ENCODE measurements at places on chromosomes 7 and 10.

DNA sequence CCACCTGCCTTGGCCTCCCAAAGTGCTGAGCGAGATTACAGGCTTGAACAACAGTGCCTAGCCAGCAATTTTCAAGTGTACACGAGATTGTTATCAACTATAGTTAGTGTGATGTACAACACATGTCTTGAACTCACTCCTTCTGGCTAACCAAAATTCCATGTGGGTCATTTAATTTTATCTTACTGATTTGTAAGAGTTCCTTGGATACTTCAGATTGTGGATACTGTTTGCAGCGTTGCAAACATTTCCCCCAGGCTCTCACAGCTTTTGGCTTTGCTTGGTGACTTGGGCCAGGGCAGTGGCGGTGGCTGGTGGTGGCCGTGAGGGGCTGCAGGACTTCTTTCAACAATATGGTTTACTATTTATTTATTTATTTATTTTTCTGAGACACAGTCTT is 8.5 kb upstream of the TMEM270 start:
- no peak for DNase-seq

DNA sequence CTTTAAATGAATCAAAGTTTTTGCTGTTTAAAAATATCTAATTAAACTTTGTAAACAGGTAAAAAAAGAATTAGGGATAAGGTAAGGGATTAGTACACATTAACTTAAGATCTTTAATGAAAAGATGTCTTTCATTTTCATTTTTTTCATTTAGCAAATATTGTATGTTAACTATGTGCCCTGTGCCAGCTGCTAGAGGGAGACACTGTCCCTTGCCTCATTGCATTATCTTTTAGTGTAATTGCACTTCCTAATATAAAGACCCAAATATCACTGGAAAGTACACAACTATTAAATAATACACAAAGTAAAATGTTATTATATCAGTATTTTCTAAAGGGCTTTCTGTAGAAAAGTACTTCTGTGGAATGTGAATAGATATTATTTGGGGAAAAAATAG is 102.7 kb downstream of the GPR37 start:
- DNase-seq = no peak

DNA sequence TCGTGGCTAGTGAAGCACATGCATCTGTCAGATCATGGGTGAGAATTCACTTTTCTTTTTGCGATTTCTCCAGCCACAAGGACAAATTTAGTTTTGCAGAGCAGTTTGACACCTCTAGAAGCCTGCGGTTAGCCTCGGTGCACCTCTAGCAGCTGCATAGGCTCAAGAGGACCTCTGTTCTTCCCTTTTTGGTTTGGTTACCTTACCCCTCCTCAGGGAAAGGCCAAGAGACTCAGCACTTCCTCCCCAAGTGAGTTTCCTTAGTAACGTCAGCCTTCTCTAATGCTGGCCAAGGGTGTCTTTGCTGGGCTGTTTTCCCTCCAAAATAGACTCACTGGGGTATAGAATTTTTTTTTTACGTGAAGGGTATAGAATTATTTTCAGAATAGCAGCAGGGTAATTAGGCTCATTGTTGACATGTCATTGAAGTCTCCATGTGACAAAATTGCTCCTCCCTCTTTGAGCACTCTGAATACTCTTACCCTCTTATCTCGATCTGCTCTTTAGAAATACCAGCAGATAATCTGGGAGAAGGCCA is 97.8 kb downstream of the AUTS2 start:
- no peak for DNase-seq

DNA sequence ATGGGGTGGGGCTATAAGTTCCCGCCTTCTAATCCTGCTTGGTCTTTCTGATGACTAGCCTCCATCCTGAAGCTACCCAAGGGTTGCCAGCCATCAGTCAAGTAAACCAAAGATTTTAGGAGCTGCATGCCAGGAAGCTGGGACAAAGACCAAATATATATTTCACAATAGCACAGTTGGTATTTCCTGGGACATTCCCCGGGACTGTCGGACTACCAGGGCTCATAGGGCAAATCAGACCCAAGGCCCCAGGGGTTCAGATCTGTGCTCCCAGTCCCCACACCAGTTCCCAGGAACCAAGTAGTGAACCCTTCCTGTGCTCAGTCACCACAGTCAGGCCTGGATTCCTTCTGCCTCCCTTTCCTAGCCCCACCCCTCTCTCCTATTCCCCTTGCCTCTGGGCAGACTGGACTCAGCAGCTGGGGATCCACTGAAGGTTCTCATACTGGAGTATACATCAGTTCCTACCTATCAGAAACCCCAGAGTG is 5.7 kb upstream of the CXCL12 start:
- DNase-seq = no peak

GRCh38 chr10:77253147-77253545 is 384.5 kb downstream of the KCNMA1 start:
- DNase-seq = no peak

- no peak for DNase-seq
These were observed 23.3 kb downstream of the ADAP1 start for GRCh38 chr7:930975-931758.

DNA sequence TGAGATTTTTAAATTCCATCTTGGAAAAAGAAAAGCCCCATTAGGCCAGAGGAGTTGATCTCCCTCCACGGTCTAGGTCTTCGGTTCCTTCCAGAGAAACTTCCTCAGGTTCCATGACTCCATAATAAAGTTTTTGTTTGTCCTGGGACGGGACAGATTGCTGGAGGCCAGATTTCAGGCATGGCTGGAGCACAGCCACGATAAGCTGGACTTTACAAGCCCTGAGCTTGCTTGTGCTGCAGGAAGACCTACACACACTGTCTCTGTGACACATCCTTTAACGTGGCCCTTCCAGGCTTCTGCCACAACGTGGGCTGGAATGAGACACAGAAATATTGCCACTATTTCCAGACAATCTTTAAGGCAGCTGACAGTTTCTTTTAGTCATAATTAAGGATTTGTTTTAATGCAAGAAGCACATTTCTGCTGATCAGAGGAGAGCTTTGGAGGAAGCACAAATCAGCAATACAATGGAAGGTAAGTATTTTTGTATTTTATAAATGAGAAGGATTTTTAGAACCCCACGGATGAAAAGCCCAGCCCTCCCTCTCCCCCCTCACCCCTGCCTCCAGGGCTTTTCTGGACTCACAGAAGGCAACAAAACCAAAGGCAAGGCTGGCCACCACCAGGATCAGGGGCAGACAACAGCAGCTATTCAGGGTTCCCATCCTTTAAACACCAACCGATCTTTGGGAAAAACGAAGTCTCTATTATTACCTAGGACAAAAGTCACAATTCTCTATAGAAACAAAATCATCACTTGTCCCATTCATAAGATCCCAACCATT is 6.5 kb downstream of the CTBP2 start:
- no peak for DNase-seq

DNA sequence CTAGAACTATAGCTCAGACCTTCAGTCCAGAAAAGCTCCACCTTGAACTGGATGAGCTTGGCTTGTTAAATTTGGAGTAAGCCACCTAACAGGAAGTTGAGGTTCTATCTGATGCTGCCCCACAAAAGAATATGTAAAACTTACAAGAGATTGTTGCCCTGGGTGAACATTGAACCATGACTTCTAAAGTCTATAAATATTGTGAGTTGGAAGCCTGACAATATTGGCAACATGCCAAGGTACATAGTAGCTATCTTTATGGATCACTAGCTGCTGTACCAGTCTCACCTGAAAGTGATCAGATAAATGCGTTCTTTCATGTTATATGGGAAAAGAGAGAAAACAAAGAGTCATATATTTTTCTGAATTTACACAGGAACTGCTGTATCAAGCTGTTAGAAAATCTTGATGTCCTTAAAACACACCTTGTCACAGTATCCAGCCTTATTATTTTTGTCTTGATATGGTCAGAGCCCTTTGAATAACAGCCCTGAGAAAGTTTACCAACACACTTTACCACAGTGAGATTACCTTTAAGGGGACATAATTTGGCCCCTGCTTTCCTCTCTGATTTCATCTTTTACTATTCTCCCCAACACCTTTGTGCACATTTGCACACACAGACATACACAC is 92.0 kb downstream of the LSMEM1 start:
- DNase-seq = no peak

DNA sequence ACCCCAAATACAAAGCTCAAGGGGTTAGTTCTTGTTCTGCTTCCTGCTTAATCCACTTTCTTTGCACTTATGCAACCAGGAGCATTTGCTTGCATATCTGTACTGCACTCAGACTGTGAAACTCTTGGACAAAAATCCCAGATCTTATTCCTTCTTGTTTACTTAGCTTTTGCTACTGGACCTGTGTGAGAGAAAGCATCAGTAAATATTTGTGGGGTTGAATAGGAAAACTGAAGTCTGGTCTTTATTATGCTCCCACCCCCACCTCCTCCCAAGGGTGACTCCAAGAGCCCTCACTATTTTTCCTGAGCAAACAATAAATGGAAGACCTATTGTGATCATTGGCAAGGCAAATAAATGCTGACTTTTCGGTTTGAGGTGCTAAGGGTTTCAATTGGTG is 57.1 kb upstream of the VSTM2A start:
- no peak for DNase-seq

DNA sequence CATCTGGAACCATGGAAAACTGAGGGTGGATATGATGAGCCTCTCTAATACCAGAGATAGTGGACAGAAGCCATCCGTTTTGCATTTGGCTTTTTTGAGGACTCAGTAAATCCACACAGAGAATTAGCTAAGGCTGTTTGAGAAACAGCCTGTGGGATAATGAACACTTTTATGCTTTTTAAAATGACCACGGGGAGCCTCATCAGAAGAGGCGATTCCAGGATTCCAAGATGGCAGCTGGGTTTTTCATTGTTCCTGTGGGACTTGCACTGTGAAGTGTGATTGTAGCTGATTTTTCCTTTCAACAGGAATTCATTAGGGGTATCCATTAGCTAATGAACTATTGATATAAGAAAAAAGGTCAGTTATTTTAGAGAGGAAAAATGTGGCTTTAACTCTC is 353.2 kb downstream of the AUTS2 start:
- no peak for DNase-seq

Data from stimulated activated CD4-positive, alpha-beta T cell treated with anti-CD3 and anti-CD28 coated beads, Interleukin-15, amount 100 ng/mL, for 24 hours (primary cell).